ENCODE measurements at places on chromosomes 13 and 19. TPM values are rescaled to one million over a fixed set of nuclear protein-coding genes. Genes with fewer than 3 reads are reported as not detected.

- no peak for DNase-seq
These were observed 1.1 kb downstream of the KLHL26 start for GRCh38 chr19:18637673-18638630.

GRCh38 chr13:50244713-50245574, 229.7 kb downstream of the KCNRG start:
- DNase-seq = no peak

DNA sequence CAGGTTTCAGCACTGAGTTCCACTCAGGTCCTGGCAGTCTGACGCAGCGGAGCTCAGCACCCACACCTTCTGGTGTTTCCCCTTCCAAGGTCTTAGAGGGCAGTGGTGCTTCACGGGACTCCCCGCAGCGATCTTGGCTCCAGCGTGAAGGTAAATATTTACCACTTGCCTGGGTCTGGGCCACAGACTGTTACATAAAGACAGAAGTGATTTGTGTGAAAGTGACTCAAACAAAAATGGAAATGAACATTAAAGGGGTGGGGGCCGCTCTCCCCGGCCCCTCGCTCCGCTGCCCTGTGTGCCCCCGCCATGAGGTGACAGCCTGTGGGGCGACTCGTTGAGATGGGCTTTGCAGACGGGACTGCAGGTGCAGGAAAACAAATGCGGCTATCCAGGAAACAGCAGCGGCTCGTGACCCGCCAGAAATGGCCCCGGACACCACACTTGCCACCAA, 55.0 kb downstream of the GGACT start:
- DNase-seq = no peak

Gene ZSCAN22
- total RNA-seq = 2.1 TPM

- DNase-seq = no peak
These were observed 4.4 kb upstream of the TBC1D4 start for GRCh38 chr13:75486146-75487062.

Gene SERPINE3
- total RNA-seq = not detected

GRCh38 chr13:112516218-112516617, 71.7 kb downstream of the TUBGCP3 start:
- no peak for DNase-seq

Gene OR4F17
- total RNA-seq = not detected

Measured in cardiac septum (tissue), 1 donor.